Stimulated activated CD4-positive, alpha-beta T cell treated with anti-CD3 and anti-CD28 coated beads, Interleukin-1b, Interleukin-23, amount 100 ng/mL, for 24 hours (primary cell): ENCODE measurements at places on chromosomes 4 and X.

- DNase-seq = no peak
Observed at GRCh38 chr4:153512162-153512852, 46.1 kb downstream of the TMEM131L start.

GRCh38 chrX:135596495-135596894 lies 76.0 kb downstream of the INTS6L start:
- DNase-seq = peak; percentile 12

GRCh38 chrX:143081231-143081630 lies 55.5 kb downstream of the SPANXN4 start:
- DNase-seq = no peak

DNA sequence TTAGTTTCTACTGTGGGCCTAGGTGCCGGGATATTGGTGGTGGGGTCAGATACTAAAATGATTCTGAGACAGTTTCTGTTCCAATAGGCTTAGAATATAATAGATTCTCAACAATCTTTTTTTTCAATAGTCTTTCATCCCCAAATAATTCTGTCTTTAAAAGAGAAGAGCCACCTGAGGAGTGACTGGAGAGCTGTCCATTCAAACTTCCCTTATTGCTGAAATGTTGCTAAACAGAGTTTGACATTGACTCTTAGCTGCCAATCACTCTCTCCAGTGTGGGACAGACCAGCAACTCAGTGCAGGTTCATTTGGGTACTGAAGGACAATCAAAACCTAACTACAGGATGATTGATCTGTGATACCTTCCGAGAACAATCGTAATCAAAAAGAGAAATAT lies 12.4 kb upstream of the ADH7 start:
- no peak for DNase-seq

GRCh38 chr4:148649652-148650331 lies 207.6 kb upstream of the NR3C2 start:
- no peak for DNase-seq

GRCh38 chr4:57971261-57971660 lies 861.1 kb upstream of the IGFBP7 start:
- no peak for DNase-seq
